ENCODE measurements at places on chromosomes 1 and 21.
A peak's percentile ranks its signal among the peaks of the same experiment; 100 is the strongest.

DNA sequence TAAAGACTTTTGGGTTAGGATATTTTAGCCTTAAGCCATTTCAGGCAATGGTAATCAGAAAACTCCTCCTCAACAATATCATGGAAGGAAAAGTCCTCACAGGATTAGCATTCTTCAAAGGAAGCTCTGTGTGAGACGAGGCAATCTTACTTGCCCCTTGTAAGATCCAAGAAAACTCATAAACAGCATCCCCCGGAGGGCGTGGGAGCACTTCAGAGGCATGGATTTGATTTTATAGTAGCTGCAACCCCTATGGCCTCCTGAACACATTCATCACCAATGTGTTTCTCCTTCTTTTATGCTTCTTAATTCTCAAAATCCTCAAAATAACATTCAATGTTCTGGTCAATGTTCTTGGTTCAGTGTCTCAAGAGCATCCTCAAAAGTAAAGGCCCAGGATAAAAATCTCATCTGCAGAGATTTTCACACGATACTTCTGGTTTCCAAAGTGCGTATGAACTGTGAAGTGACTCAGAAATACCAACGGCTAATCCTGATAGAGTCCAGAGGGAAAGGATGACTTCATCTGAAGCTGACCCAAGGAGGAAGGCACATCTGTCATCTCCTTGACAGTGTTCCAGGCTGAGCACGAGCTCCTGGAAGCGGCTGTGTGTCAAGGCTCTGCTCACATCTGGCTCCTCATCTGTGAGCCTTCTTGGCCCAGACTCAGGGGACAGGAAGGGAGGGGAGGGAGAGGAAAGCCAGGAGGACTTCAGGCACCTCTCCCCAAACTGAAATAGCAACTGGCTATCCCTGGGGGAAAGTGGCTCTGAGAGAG lies 49.3 kb upstream of the PSEN2 start:
- DNase-seq = no peak

DNA sequence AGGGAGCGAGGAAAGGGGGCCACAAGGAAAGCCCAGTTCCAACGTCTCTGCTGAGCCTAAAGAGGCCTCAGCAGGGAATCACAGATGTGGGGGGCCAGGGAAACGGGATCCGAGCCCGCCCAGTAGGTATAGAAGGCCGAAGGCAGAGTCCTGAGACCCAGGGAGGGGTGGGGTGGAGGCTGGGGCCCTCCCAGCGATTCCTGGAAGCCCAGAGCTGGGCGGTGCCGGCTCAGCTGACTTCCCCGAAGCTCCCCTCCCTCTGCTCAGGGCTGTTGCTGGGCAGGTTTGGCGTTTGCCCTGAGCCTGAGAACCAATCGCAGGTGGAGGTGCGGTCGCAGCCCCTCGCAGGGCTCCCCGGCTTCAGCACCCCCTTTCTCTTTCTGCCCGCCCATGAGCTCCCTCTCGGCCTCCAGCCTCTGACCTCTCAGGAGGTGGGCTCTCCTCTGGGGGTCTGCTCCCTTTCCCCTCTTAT lies 12.8 kb downstream of the ADAMTSL4 start:
- DNase-seq = peak; percentile 96

GRCh38 chr1:41399145-41399795 lies 38.0 kb downstream of the FOXO6 start:
- no peak for DNase-seq

GRCh38 chr1:169892927-169893644 lies 610 bp downstream of the SCYL3 start:
- DNase-seq = no peak

GRCh38 chr1:92372164-92372563 lies 73.3 kb downstream of the RPAP2 start:
- DNase-seq = no peak

- no peak for DNase-seq
Observed at GRCh38 chr21:34861258-34861657, 187.8 kb downstream of the RUNX1 start.

DNA sequence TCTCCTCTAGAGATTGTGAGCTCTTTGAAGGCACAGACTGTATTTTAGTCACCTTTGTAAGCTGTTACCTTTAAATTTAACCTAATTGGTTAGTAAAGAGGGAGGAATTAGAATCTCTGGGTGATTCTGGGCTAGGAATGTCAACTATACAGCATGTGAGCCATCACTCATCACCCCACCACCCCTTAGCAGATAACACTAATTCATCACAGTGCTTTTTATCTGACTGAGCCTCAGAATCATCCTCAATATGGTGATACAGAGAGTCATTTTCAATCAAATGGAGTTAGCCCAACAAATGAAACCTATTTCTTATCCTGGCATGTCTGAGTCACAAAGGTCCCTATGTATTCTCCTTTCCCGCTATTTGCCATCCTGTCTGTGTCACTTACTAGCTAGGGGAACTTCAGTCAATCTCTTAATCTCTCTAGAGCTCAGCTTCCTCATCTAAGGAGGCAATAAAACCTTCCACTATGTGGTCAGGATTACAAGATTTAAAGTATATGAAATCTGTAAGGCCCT lies 13.3 kb downstream of the KCNJ10 start:
- DNase-seq = no peak

DNA sequence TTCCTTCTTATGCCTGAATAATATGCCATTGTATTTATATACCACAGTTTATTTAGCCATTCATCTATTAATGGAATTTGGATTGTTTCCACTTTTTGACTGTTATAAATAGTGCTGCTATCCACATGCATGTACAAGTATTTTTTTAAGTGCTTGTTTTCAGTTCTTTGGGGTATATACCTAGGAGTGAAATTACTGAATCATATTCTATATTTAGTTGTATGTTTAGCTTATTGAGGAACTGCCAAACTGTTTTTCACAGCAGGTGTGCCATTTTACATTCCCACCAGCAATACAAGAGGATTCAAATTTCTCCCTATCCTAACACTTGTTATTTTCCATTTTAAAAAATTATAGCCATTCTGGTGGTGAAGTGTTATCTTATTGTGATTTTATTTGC lies 7.6 kb upstream of the HJV start:
- no peak for DNase-seq

DNA sequence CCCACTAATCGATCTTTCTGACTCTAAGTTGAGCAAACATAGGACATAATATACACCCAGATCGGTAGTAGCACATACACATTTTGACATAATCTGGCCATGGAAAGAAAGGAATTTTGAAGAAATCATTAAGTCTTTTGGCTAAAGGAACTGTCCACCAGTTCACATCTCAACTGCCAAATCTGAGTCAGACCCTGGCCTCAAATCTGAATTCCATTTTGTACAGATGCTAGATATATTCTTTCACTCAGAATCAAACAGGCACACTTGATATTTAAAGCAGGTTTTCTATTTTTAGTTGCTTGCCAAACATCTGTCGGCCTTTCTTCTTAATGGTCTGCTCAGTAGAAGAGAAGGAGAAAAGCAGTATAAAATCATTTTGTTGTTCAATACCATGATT lies 281.8 kb downstream of the BARHL2 start:
- no peak for DNase-seq

DNA sequence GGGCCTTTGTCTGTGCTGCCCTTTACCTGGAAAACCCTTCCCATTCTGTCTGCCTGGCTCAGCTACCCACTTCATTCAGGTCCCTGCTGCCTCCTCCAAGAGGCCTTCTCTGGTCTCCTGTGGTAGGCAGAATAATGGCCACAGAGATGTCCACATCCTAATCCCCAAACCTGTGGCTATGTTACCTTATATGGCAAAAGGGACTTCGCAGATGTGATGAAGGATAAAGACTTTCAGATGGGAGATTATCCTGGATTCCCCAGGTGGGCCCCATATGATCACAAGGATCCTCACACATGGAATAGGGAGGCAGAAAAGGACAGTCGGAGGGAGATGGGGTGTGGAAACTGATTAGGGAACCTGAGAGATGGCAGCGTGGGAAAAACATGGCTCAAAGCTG lies 14.2 kb upstream of the RUNX3 start:
- DNase-seq = no peak

DNA sequence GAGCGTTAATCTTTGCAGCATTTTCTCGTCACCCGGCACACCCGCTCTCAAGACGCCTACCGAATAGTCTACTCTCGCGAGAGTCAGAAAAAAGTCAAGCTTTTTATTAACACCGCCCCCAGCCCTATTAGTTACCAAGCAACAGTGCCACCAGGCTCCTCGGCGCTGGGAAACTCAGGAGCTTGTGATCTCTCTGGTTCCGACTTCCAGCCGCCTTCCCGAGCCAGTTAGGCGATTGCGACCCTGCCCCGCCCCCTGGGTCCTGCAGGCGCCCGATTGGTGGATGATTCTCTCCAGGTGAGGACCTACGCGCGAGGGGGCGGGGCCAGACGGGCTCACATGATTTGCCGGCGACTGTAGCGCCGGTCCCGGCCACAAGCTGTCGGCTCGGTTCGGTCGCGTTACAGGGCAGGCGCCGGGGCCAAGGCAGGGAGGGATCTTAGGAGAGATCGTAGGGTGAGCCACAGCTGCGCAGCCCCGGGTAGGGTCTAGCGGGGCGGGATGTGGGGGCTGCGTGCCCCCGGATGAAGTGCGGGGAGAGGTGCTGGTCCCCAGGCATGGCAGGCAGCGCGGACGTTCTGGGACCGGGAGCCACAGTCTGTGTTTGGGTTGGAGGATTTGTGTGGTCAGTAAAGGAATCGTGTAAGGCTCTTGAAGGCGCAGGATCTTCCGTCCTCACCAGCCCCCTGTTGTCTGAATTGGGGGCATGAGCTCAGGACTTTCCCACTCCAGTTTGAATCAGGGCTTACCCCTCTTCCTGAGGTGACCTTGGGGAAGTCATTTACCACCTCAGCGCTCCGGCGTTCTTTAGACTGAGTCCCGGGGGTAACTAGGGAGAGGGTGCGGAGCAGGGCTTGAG lies at the start of gene PFKFB2:
TSS of gene PFKFB2 (plus strand) at position 365 of the 859 bp plus-strand sequence. CDS start 1,443 bp downstream, outside the sequence.
- peak; percentile 94 for DNase-seq

DNA sequence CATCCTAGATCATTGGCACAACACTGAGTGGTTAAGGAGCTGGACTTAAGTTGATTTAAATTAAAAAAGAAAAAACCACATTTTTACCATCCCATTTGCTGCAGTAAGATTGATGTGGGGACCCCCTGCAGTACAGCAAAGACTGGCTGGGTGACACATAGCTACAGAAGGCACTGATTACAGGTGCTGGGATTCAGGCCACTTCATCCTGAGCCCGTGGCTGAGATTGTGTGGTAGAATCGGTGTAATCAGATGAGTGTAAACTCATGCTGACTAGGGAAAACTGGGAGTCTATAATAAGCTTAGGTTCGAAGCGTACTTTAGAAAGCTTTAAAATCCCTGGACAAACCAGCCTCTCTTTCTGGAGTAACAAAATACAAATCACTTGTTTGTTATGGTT lies 70.1 kb downstream of the SLC25A24 start:
- no peak for DNase-seq

DNA sequence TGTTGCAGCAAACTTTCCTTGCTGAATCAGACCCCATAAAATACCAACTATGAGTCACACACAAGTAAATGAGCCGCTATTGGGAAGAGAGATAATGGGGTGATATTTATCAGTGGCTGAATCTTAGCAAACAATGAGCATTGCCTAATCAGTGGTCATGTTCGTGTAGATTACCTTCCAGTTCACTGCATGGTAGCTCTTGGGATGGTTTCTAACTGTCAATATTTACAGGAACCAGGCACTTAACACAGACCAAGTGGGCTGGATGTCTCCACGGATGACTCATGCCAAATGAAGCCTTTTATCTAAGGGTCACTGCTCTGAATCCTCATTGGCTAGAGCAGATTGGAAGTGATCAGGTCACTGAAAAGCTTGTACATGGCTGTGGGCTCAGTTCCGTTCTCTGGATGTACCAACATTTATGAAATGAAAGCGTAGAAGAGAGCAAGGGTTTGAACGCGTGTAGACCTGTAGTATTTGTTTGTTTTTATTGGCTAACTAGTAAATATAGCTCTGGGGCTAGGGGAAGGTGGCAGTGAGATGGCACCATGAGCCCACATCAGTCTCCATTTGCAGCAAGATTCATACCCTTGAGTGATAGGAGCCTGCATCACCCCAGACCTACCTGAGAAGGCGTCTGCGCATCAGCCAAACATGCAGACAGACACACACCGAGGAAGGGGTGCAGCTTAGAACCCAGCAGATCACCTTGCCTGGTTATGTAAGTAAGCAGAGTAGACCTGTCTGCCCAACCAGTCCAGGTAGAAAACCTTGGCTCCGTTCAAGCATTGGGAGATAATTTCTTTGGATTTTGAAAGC lies 153.3 kb downstream of the TOMM20 start:
- DNase-seq = no peak

GRCh38 chr1:70809069-70809468 lies 238.5 kb downstream of the PTGER3 start:
- no peak for DNase-seq

DNA sequence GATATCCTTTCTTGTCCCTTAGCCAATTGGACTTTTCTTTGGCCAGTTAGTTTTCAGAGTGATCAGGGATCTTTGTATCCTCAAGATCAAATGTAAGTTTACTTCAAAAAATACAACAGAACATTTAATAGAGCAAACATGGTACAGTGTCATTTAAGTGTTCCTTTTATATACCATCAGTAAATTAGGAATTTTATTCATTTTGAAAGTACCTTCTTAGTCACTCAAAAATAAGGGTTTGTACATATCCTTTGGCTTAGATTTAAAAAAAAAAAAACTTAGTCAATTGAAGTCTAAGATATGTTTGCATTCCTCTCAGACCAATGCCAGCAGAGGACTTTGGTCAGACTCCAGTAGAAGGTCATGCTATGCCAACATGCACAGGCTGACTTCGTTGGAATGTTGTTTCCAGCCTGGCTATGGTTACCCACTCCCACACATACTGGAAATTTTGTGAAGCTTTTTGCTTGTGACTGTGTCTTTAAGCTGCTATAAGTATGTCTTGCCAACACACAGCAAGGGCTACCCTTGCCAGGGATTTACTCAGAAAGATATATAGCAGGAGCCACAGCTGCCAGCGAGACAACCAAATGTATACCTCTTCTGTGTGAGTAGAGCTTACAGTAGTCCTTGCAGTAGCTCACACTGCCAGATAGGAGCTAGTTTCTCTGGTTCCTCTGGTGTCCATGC lies 81.5 kb upstream of the LRIF1 start:
- DNase-seq = no peak
